ENCODE measurements at places on chromosomes 3 and 15.

GRCh38 chr15:25985165-25985564, 122.0 kb upstream of the ATP10A start:
- no peak for DNase-seq

GRCh38 chr3:172836390-172836997, 86.0 kb downstream of the ECT2 start:
- DNase-seq: no peak

- DNase-seq: no peak
Measured at GRCh38 chr3:194592798-194593752, 40.1 kb downstream of the TMEM44 start.

DNA sequence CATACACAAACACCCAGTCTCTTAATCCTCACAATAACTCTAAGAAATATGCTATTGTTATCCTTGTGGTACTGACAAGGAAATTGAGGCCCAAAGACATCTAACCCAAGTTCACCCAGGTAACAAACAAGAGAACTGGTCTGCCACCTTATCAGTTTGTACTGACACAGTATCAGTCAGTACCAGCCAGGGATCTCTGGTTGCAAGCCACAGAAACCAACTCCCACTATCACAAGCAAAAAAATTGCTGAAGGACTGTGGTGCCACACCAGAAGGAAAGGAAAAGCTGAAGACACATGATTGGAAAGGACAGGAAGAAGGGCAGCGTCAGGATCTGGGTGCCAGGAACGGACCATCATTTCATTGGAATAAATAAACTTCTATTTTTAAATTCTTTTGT, 63.8 kb upstream of the GLCE start:
- no peak for DNase-seq

GRCh38 chr3:138640537-138640936, 32.0 kb downstream of the FAIM start:
- DNase-seq: no peak

DNA sequence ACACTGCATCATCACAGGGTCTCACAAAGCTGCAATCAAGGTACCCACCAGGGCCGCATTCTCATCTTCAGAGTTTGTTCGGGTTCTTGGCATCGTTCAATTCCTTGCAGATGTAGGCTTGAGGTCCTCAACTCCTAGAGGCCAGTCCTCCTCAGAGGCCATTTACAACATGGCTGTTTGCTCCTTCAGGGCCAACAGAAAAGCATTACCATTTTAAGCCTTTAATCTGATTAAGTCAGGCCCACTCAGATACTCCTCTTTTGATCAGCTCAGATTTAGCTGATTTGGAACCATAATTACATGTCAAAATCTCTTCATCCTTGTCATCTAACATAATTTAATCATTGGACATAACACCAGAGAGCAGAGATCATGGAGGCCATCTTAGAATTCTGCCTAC, 55.4 kb downstream of the BFSP2 start:
- no peak for DNase-seq
